ENCODE measurements at places on chromosomes 1 and 21.

GRCh38 chr1:3942416-3943122, 42.5 kb upstream of the C1orf174 start:
- no peak for DNase-seq

- no peak for DNase-seq
Measured at GRCh38 chr1:181768930-181769280, 285.6 kb downstream of the CACNA1E start.

GRCh38 chr1:90339811-90340210, 344.9 kb downstream of the ZNF326 start:
- DNase-seq: no peak

- no peak for DNase-seq
Measured at GRCh38 chr1:167516404-167517388, 1.6 kb downstream of the CD247 start.

DNA sequence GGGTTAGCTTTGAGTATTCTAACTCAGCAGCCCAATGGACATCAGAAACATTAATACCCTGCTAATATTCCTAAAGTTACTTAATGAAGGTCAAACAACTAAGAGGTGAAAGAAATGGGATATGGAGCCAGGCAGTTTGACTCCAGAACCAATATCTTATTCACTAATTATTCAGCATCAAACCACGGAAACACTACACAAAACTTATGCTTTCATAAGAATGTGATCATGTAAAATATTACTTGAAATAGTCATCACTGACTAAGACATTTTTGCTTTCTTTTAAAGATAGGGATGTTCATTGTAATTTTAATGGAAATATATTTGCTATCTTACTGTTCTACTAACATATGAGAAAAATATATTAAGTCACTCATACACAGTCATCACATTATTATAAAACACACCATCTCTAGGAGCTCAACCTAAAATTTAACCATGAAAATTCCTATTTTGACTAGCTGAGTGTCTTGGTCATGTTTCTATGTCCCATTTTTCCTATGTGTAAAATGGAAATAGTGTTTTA, 240.9 kb downstream of the KCTD3 start:
- DNase-seq: no peak

GRCh38 chr21:33419538-33420123, 16.4 kb downstream of the IFNGR2 start:
- DNase-seq: no peak

DNA sequence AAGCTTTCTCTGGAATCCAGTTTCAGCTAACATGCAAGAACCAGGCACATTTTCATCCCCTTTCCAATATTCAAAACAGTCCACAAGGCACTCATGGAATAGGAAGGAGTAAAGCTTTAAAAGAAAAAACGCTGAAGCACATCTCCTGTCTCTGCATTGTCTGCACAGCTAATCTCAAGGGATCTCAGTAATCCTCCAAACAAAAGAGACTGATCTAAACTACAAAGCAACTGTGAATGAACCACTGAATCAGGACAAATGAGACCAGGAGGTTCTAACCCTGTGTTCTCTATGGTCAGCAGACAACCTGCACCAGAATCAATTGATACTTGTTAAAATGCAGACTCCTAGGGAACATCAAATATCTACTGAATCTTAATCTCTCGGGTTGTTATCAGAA, 399.0 kb downstream of the HHAT start:
- DNase-seq: no peak

DNA sequence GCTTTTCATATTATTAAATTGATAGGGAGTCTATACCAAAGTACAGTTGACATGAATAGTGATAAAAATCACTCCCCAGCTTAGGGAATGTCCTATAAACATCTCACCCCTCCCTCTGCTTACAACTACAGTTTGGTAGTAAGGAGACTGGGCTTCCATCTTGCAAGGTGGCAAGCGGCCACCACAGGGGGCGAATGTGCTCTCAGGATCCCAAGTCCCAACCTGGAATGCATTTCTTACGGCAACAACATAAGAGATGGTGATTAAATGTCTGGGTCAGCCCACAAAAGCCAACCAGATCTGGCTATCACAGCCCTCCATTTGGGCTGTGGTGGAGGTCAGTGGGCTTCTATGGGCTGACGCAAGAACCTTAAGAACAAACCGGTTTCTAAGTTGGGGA, 68.0 kb downstream of the SMYD2 start:
- no peak for DNase-seq

DNA sequence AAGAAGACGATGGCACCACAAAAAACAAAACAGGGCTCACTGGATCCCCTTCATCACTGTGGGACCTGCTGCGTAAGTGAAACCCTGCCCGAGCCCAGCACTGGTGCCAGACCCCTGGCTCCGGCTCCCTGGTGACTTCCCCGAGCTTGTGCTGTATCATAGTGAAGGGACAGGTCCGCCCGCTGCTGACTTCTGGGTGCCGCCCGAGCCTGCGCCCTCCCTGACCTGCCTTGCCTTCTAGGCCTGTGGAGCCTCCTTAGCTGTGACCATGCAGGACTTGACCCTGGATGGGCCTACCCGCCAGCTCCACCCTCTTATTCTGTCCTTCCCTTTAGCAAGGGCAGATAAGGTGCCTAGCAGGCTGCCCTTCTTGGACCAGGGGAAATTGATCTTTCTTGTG, 7.9 kb downstream of the TEX35 start:
- DNase-seq: no peak

DNA sequence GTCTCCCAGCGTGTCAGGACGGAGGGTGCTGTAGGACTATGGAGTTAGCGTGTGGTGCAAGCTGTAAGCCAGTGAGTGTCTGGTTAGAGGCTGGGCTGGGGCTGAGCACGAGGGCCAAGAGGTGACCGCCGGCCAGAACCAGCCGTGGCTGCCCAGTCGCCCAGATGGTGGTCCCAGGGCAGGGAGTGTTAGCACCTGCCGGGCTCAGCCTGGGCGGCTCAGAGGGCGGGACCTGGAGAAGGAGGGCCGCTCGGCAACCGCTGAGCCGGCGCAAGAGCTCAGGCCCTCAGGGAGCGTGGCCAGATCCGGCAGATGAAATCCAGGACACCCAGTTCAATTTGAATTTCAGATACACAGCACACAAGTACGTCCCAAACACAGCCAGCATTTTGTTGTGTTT, 87.9 kb downstream of the PRDM16 start:
- no peak for DNase-seq

DNA sequence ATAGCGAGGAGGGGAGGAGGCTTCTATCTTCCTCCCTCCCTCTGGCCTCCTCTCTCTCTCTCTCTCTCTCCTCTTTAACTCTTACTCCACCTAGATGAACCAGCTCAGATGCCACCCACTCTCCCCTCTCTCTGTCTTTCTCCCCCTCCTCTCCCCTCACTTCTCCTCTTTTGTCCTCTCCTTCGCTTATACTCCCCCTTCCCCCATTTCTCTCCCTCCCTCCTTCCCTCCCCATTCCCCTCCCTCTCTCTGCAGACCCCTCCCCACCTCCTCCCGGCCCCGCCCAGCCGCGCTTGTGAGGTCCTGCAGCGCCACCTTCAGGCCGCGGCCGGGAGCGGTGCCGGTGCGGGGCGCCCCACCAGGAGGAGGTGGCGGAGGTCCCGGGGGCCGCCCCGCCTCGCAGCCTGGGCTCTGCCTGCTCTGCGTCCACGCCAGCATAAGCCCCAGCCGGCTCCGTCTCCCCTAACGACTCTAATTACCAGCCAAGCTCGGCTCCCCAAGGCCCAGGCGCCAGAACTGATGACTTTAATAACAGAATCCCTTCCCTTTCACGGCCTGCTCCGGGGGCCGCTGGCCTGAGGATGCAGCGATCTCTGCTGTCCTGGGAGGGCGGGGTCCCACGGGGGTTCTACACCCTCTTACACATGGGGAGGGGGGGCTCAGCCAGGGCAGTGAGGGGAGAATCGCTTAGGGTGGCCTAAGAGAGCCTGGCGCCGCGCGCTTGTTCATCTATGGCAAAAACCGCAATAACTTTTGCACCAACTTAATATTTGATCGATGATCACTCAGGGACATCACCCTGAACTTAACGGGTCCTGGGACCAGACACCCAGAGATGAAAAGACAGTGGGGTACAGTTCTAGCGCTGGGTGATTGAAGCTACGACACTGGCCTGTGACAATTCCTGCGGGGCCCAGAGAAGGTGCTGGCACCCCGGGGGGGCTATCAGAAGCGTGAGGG, 637.3 kb downstream of the MATN1 start:
- peak; percentile 40 for DNase-seq

- no peak for DNase-seq
Measured at GRCh38 chr1:193222056-193222615, 35.7 kb upstream of the B3GALT2 start.

- no peak for DNase-seq
Measured at GRCh38 chr21:21722731-21723130, 724.5 kb downstream of the NCAM2 start.

- no peak for DNase-seq
Measured at GRCh38 chr1:161986328-161986727, 37.3 kb downstream of the OLFML2B start.

DNA sequence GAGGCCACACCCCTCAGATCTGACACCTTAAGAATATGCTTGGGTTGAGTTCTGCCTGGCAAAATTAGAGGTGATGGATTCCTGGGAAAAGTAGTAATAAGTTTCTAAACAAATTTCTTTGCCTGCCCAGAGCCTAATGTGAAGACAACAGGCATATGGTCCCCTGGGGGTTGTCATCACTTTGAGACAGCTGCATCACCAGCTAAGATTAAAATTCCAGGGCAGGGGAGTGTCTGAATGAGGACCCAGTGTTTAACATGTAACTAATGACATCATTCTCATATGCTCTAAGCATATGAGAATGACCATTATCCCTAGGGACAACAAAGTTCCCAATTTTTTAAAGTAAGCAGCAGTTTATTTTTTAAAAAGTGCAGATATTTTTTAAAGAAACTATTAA, 432.2 kb downstream of the PCP4 start:
- DNase-seq: no peak

- no peak for DNase-seq
Measured at GRCh38 chr21:38984982-38985567, 179.3 kb downstream of the ETS2 start.

- no peak for DNase-seq
Measured at GRCh38 chr1:145978471-145978853, 14.0 kb downstream of the POLR3GL start.

DNA sequence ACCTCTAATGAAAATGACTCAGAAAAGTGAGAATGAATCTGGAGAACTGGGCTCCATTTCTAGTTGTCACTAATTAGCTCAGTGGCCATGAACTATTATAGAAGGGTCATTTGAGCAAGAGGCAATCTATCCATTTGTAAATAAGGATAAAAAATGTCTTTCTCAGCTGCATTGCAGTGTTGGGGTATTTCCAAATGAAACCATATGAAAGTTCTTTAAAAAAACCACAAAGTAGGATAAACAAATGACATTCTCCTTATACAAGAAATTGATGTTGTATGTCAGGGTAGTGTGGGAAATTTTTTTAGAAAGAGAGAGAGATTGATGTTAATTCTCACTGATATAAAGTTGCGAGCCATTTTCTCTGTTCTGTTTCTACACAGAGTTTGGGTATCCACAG, 26.0 kb downstream of the FMO3 start:
- DNase-seq: no peak

GRCh38 chr1:35350872-35351271, 82.4 kb downstream of the ZMYM4 start:
- DNase-seq: no peak

DNA sequence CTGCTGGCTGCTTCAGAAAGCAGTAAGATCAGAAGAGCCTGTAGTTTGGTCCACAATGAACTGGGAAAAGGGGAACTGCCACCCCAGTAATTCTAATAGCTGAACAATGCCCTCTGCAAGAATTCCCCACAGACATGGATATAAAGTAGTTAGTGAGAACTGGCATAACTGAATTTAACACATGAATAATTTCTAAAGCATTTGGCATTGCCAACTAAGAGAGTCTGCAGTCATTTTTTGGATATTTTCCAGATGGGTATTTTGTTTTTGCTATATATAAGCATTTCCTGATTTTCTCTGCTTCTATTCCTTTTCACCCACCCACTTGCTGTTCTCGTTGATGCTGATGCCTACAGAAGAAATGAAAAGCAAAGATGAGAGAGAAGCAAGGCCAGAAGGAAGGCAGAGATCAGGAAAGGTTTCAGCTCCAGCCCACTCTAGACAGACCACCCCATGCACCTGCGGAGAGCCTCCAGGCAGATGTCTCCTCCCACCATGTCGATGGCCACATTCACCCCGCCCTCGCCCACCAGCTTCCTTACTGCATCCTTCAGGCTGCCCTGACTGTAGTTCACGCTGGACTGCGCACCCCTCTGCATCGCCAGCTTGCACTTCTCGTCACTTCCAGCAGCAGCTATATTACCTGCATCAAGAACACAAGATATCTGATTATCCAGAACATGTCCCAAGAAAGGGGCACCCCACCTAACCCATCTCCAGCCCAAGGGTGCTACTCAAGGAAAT, 55.9 kb upstream of the SEC16B start:
- peak; percentile 81 for DNase-seq

DNA sequence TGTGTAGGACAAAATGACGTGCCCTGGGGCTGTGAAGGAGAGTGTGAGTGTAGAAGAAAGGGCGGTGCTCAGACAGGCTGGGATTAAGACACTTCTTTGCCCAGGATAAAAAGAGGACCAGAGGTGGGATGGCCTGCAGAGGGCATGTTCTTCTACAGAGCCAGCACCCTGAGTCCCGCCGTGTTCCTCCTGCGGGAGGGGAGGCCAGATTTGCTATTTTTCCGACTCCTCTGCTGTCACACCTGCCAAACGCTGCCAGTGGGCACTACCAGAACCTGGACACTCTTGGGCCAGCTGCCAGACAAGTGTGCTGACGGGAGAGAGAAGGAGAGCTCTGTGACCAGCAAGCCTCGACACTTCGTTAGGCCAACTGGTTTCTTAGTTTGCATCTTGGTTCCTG, 206.4 kb downstream of the PLD5 start:
- no peak for DNase-seq

GRCh38 chr1:207937204-207937603, 26.3 kb upstream of the CD34 start:
- no peak for DNase-seq

GRCh38 chr1:93328809-93329760, 16.6 kb upstream of the DR1 start:
- DNase-seq: peak; percentile 92

DNA sequence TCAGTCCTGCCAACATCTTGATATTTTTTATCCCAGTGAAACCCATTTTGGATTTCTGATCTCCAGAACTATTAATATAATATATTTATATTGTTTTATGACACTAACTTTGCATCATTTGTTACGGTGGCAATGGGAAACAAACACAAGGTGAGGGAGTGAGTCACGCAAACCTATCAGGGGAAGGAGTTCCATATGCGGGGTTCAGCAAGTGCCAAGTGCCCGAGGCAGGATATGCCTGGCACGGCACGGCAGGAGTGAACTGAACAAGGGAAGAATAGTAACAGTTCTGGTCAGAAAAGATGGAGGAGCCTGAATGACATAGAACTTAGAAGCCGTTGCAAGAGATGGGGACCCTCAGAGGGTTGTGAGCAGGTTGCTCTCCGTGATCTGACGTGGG, 7.7 kb upstream of the IL10RB start:
- DNase-seq: no peak

DNA sequence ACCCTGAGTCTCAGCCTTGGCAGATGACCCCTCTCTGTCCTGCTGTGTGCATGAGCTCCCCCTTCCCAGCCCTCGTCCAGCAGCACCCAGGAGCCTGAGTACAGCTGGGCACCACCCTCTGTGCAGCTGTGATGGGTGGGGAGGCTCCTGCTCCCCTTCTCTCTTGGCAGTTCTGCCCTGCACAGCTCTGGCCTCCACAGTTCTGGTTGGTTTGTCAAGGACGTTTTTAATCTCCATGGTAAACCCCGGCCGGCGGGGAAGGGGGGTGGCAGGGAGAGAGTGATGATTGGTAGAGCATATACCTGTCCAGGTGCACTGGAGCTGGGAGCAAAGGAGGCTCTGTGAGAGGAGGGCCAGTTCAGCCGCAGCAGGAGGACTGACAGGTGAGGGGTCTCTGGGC, at the start of gene CLCNKA:
CLCNKA (plus strand) TSS at position 356 of the 400 bp plus-strand sequence. CDS start 584 bp downstream, outside the sequence.
- no peak for DNase-seq

Data from NCI-H1694 (cell line).